Urinary bladder (tissue), 4 donors: ENCODE measurements at places on chromosomes 3 and 15. TPM values are rescaled to one million over a fixed set of nuclear protein-coding genes. Genes with fewer than 3 reads are reported as not detected.

The LYZL4 gene
- not detected for polyA plus RNA-seq

The CADM2 gene
- polyA plus RNA-seq: 4.6 TPM

The TRIP4 gene
- polyA plus RNA-seq: 20.9 TPM

The SPESP1 gene
- 5.7 TPM for polyA plus RNA-seq

The ALDH1A3 gene
- 13.7 TPM for polyA plus RNA-seq

The CCR9 gene
- not detected for polyA plus RNA-seq

The GOLGA6L6 gene
- not detected for polyA plus RNA-seq

The PLA1A gene
- 1.2 TPM for polyA plus RNA-seq

The DZIP1L gene
- 7.2 TPM for polyA plus RNA-seq

The KBTBD13 gene
- 0.19 TPM for polyA plus RNA-seq

The CPN2 gene
- 0.06 TPM for polyA plus RNA-seq

The ZWILCH gene
- 5.2 TPM for polyA plus RNA-seq

The CCRL2 gene
- polyA plus RNA-seq: 1.6 TPM

The AHSG gene
- polyA plus RNA-seq: 0.71 TPM

The ALS2CL gene
- 10.6 TPM for polyA plus RNA-seq

The CCDC191 gene
- 3.1 TPM for polyA plus RNA-seq

The FSIP1 gene
- polyA plus RNA-seq: 0.27 TPM

The SUSD5 gene
- 2.2 TPM for polyA plus RNA-seq

The POPDC2 gene
- 65.7 TPM for polyA plus RNA-seq

The IL5RA gene
- 0.13 TPM for polyA plus RNA-seq

The TGM5 gene
- polyA plus RNA-seq: 0.16 TPM

The SLC15A2 gene
- polyA plus RNA-seq: 0.65 TPM

The RHOV gene
- 4.0 TPM for polyA plus RNA-seq

The NR2E3 gene
- 0.06 TPM for polyA plus RNA-seq

The IGF2BP2 gene
- 6.8 TPM for polyA plus RNA-seq

The C3orf85 gene
- not detected for polyA plus RNA-seq

The MOBP gene
- 0.94 TPM for polyA plus RNA-seq

The ZMYND10 gene
- 0.62 TPM for polyA plus RNA-seq

The KBTBD8 gene
- polyA plus RNA-seq: 1.2 TPM

The GOLGA6L2 gene
- polyA plus RNA-seq: not detected

The MCTP2 gene
- 3.9 TPM for polyA plus RNA-seq

The GMNC gene
- polyA plus RNA-seq: not detected

The SLC24A5 gene
- not detected for polyA plus RNA-seq

The C15orf40 gene
- 17.2 TPM for polyA plus RNA-seq

The GOLGA6A gene
- polyA plus RNA-seq: 0.06 TPM

The AZI2 gene
- polyA plus RNA-seq: 66.0 TPM

The PP2D1 gene
- not detected for polyA plus RNA-seq

The GP5 gene
- polyA plus RNA-seq: 0.10 TPM

The LTK gene
- polyA plus RNA-seq: 0.43 TPM

The SLC22A14 gene
- 0.09 TPM for polyA plus RNA-seq

The MFGE8 gene
- polyA plus RNA-seq: 356 TPM

The GRK7 gene
- 0.05 TPM for polyA plus RNA-seq

The MITF gene
- 13.3 TPM for polyA plus RNA-seq

The ABHD17C gene
- 9.0 TPM for polyA plus RNA-seq

The IL16 gene
- 20.7 TPM for polyA plus RNA-seq

The DLEC1 gene
- 0.29 TPM for polyA plus RNA-seq

The STXBP5L gene
- polyA plus RNA-seq: 3.4 TPM

The DUOXA1 gene
- polyA plus RNA-seq: 12.1 TPM

The ARHGEF26 gene
- 21.3 TPM for polyA plus RNA-seq

The GOLGA8J gene
- not detected for polyA plus RNA-seq

The DNAH12 gene
- 0.01 TPM for polyA plus RNA-seq
